ENCODE measurements at places on chromosomes 1 and 21. TPM values are rescaled to one million over a fixed set of nuclear protein-coding genes. Genes with fewer than 3 reads are reported as not detected.

The STYXL2 gene
- not detected for total RNA-seq

The FTCD gene
- 0.43 TPM for total RNA-seq

The RAB4A gene
- 18.6 TPM for total RNA-seq

The MPL gene
- total RNA-seq: not detected

The BMP8B gene
- not detected for total RNA-seq

The OR14K1 gene
- total RNA-seq: not detected

The CAPN8 gene
- total RNA-seq: not detected

The KRTAP19-3 gene
- not detected for total RNA-seq

The KIF14 gene
- total RNA-seq: 6.4 TPM

The BCL2L15 gene
- 0.32 TPM for total RNA-seq

The MYCBP gene
- total RNA-seq: 6.1 TPM

- no peak for DNase-seq
These were observed 12.9 kb downstream of the LACTBL1 start for GRCh38 chr1:22959545-22960360.

DNA sequence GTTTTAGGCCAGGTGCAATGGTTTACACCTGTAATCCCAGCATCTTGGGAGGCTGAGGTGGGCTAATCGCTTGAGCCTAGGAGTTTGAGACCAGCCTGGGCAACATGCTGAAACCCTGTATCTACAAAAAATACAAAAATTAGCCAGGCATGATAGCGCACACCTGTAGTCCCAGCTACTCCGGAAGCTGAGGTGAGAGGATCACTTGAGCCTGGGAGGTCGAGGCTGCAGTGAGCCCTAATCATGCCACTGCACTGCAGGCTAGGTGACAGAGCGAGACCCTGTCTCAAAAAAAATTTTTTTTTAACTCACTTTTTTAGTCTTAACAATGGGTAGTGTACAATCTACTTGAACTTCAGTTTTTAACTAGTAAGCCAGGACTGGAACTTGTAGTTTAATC is 137.5 kb downstream of the HS2ST1 start:
- no peak for DNase-seq

DNA sequence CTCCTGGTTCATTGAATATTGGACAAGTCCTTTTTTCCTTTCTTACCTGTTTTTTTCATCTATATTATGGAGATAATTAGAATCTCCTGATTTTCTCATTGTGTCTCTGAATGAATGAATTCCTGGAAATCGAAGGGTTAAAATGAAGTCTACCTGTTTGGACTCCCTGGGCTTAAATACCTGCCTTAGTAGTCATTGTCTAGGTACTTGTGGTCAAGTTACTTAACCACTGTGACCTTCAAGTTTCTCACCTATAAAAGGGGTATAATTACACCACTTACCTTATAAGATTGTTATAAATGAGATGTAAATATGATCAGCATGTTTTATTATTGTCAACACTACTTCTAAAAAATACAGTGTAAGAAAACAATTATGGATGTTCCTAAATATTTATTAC is 9.0 kb upstream of the TBX19 start:
- no peak for DNase-seq

DNA sequence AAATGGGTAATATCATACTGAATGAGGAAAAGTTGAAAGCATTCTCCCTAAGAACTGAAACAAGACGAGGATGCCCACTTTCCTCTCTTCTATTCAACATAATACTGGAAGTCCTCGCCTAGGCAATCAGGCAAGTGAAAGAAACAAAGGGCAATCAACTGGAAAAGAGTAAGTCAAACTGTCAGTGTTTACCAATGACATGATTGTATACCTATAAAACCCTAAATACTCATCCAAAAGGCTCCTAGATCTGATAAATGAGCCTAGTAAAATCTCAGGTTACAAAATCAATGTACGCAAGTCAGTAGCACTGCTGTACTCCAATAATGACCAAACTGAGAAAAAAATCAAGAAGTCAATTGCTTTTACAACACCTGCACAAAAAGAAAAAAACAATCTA is 575.8 kb upstream of the PRMT6 start:
- DNase-seq: no peak

GRCh38 chr1:204923626-204924012 is 53.0 kb downstream of the NFASC start:
- no peak for DNase-seq

DNA sequence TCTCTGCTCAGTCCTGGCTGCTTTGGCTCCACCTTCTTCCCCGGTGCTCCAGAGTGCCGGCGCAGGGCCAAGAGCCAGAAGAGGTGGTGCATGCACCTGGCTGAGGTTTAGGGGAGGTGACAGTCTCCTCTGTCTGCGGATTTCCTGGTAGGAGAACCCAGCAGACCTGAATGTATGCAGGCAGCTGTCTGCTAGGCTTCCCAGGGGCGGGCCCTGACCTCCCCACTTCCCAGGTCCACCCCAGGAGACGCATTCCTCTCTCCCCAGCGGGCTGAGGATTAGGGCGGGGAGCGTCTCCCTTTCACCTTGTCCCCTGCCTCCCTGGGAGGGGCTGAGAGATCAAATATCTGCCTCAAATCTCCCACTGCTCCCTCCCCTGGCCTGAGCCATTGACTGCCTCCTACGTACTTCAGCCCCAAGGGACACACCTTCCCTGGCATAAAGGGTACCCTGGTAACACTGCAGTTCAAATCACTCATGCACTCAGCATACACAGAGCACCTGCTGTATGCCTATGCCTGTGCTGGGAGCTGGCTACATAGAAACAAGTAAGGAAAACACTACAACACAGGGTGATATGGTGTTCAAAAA is 27.5 kb downstream of the DMBX1 start:
- DNase-seq: no peak

DNA sequence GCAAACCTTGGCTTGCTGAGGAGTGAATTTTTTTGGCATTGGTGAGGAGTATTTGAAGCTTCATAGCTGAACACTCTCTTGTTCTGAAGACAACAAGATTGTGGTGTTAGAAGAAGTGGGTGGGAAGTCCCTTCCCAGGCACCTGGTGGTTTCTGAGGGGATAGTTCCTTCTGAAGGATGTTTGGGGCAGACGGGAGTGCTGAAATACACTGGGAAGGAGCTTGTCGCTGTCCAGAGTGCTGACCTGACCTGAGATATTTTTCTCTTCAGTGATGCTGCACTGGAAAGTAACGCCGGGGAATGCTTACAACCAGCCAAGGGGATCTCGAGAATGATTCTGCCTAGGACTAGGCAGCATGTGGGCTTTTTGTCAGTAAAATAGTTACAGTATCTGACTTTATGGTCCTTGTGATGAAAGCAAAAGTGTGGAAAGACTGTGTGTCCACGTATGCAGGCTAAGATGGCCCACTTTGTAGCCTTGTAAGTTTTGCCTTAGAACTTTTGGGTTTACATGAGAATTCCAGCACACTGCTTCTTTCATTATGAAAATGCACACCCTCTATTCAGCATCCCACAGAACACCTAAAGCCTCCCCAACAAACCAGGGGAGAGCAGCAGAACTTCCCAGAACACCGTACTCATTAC is 33.1 kb upstream of the NFASC start:
- peak; percentile 51 for DNase-seq

GRCh38 chr1:1079408-1080121 is 5.5 kb upstream of the RNF223 start:
- DNase-seq: peak; percentile 91

- no peak for DNase-seq
These were observed 93.7 kb downstream of the TTC3 start for GRCh38 chr21:37166733-37167132.

- DNase-seq: no peak
These were observed 22.5 kb downstream of the SESN2 start for GRCh38 chr1:28281608-28282425.

DNA sequence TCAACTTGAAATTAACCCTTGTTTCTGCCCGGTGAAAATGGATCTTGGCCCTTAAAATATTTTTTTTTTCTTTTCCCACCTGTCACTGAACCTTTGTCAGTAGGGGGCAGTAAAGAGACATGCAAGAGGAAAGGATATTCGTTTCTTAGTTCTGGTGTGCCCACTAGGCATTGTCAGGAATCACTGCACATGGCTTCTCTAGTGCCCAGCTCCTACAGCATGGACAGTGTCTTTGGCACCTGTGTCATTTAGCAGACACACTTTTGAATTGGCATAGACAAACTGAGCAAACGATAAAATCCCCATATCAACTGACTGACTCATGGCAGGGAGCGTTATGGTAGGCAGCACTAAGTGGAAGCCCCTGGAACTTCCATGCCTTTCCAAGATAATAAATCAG is 1048.1 kb downstream of the BRINP3 start:
- DNase-seq: peak; percentile 2

- DNase-seq: no peak
These were observed 53.0 kb downstream of the VANGL1 start for GRCh38 chr1:115694805-115695204.

DNA sequence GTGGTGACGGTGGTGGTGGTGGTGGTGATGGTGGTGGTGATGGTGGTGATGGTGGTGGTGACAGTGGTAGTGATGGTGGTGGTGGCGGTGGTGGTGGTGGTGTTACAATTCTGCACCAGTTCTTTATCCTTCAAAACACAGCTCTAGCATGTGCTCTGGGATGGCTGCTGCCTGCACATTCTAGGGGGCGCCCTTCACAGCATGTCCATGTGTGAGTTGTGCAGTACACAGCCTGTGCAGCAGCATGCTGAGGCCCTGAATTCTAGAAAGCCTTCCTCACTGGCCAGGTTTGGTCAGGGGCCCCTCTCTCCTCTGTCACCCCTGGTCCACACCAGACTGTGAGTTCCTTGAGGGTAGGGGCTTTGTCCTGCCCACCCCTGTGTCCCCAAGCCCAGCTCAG is 67.7 kb downstream of the MATN1 start:
- DNase-seq: no peak

DNA sequence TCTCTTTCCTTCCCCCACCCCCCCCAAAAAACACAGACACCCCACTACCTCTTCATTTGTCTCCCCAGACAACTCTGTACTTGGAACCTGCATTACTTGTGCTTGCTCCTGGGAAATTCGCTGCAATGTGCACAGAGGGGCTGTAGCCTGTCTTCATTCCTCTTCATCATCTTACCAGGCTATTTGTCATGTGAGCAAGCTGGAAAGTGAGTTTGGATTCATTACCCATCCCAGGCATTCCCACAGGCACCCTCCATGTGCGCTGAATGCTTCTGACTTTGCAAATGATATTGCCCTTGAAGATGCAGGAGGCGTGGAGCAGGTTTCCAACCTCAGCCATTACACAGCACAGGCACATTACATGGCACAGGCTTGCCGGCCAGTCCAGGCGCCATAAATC is 494.9 kb downstream of the KIF26B start:
- DNase-seq: no peak

GRCh38 chr1:89962024-89962741 is 32.7 kb upstream of the ZNF326 start:
- DNase-seq: peak; percentile 82

- DNase-seq: no peak
These were observed 232.6 kb upstream of the PLXNA2 start for GRCh38 chr1:208476846-208477170.

GRCh38 chr1:93358293-93358692 is 12.6 kb downstream of the DR1 start:
- DNase-seq: no peak

- DNase-seq: no peak
These were observed 465 bp downstream of the HUNK start for GRCh38 chr21:31873275-31873695.

DNA sequence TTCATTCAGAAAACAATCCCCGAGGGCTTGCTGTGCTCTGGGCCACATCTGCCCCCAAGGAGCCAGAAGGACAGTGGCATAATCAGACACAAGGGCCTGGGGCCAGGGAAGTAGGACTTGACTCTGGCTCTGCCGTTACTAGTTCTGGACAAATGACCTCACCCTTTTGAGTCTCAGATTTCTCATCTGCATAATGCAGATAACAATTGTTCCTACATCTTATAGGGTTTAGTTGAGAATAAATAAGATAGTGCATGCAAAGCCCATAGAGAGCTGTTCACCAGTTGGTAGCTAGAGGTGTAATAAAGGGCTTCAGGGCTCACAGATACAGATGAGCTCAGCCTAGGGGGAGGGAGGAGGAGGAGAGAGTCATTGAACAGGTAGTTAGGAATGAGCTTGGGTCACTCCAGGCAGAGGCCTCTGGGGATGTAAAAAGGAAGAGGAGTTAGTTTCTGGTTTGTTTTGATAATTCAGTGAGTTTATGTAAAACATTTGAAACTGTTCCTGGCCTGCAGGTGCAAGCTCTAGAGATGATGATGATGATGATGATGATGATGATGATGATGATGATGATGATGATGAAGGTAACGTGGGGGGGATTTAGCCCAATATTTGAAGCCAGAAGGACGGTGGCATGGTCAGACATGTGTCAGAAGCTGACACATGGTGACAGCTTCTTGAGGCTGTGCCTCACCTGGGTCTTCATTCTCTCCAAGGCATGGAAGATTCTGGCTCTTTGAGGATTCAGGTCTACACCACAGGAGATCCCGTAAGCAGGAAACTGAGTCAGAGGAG is 858 bp downstream of the LACTBL1 start:
- DNase-seq: peak; percentile 20

Measured in fibroblast of villous mesenchyme (primary cell).